Urothelium cell line (cell line): ENCODE measurements at places on chromosomes 2 and 18.

GRCh38 chr2:156436497-156437085 lies 412 bp downstream of the GPD2 start:
- peak; percentile 8 for DNase-seq

DNA sequence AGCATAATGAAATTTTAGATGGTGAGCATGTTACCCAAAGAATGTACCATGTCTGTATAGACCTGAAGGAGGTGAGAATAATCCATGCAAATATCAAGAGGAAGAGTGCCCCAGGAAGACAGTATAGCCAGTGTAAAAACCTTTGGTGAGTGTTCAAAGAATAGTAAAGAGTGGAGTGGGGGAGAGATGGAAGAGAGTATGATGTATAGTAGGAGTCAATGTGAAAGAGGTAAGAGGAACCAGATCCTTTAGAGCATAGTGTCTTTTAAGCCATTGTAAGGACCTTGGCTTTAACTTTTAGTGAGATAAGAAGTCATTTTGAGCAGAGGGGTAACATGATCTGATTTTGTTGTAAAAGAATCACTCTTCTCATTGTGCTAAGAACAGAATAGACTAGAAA lies 1052.3 kb upstream of the ZEB2 start:
- no peak for DNase-seq

GRCh38 chr18:62445386-62445917 lies 77.4 kb upstream of the ZCCHC2 start:
- DNase-seq = no peak

GRCh38 chr2:48530033-48530811 lies at the start of gene STON1:
Gene STON1, plus strand, starts transcription at chr2:48530154. Its CDS starts 50,480 bp downstream, at chr2:48580634.
- peak; percentile 86 for DNase-seq

DNA sequence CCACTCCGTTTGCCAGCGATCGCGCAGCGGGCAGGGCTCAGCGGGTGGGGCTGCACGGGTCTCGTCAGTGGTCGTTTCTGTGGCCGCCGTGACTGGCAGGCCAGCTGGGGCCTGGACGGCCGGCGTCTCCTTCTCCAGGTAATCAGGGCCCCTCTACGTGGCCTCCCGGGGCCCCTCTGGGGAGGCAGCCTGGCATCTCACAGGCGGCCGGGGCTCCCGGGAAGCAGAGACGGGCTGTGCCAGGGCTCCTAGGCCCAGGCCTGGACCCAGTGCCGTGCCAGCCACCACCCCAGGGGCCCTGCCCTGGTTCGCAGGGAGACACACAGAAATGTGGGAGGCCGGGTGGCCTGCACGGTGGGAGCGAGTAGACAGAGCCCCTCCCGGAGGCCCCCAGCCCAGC lies 59.5 kb downstream of the NFATC1 start:
- DNase-seq = no peak

DNA sequence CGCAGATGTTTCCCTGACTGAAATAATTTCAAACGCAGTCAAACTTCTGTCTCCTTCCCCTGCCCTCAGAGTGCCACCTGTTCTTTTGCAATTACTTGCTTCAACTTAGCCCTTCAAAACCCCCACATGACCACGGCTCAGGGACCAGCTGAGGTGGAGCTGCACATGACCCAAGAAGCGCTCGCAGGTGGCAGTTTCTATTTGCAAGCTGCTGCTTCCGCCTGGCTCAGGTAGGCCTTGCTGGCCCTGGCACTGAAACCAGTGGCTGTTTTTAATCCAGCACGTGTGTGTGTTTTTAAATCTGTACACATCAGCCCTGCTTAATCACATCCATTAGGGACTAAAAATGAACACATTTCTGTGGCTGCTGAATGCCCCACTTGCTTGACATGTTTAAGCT lies 95.3 kb downstream of the CCDC93 start:
- no peak for DNase-seq

GRCh38 chr2:21038403-21039073 lies 5.3 kb downstream of the APOB start:
- DNase-seq = no peak

DNA sequence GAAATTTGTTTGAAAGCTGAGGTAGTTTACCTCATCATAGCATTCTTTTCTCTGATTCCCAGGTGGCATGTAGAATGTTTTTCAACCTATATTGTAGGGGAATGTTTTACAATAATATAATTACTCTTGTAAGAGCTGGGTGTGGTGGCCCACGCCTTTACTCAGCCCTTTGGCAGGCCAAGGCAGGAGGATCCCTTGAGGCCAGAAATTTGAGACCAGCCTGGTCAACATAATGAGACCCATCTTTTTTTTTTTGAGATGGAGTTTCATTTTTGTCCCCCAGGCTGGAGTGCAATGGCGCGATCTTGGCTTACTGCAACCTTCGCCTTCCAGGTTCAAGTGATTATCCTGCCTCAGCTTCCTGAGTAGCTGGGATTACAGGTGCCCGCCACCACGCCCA lies 3.6 kb downstream of the USP39 start:
- no peak for DNase-seq

GRCh38 chr18:58249712-58250111 lies 205.7 kb downstream of the NEDD4L start:
- no peak for DNase-seq

DNA sequence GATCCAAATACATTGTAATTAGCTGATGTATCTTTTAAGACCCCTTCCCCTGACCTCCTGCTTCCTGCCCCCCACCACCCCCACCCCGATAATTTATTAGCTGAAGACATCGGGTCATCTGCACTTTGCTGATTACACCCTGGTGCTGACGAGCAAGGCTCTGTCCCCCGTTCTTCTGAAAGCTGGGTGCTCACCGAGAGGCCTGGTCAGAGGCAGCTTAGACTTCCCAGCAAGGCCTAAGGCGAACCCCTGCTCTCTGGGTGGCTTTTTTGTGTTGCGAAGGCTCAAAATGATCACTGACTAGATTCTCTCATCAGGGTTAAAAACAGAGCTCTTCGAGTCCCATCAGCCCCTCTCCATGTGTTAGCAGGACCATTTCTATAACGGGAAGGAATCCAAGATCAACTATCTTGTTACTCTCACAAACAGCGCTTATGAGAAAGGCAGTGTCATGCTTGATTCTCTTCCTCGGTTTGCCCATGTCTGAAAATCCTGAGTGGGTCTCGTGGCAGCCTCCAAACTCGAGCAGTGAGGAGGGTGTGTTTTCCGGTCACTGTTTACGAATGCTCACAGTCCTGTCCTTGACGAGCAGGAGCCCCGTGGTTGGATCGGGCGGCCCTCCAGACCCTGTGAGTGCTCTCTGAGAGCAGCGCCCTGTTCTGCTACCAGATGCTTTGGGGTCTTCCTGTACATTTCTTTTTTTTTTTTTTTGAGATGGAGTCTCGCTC lies 201.6 kb downstream of the HDAC4 start:
- no peak for DNase-seq

DNA sequence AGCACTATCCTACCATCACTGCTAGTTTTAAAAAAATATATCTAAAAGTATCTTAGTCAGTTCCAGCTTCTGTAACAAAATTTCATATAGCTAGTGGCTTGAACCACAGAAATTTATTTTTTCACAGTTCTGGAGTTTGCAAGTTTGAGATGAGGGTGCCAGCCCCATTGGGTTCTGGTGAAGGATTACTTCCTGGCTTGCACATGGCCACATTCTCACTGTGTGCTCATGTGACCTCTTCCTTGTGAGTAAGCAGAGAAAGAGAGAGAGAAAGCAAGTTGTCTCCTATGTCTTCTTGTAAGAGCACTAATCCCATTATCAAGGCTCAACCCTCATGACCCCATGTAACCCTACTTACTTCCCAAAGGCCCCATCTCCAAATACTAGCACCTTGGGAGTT lies 158.9 kb downstream of the DOK6 start:
- no peak for DNase-seq

DNA sequence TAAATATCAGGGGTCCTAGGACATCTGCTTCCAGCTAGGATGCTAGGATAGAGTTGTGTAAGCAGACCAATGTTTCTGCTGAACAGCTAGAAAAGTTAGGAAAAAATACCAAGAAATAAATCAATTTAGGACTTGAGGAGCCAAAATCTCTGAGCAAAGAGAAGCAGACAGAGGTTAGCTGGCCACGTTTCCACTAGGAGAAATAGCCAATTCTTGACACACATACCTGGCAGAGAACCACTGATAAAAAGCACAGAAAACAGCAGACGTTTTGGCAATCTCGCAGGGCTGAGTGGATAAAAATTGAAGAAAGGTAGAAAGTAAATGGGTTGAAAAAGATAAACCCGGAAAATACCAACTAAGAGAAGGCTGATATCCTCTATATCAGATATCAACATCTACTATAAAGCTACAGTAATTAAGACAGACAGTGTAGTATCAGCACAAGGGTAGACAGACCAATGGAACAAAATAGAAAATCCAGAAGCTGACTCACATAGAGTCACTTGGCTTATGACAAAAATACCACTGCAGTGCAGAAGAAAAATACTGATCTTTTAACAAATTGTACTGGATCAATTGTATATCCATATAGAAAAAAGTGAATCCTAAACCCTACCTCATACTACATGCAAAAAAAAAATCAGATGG lies 306.1 kb upstream of the KLHL29 start:
- no peak for DNase-seq

DNA sequence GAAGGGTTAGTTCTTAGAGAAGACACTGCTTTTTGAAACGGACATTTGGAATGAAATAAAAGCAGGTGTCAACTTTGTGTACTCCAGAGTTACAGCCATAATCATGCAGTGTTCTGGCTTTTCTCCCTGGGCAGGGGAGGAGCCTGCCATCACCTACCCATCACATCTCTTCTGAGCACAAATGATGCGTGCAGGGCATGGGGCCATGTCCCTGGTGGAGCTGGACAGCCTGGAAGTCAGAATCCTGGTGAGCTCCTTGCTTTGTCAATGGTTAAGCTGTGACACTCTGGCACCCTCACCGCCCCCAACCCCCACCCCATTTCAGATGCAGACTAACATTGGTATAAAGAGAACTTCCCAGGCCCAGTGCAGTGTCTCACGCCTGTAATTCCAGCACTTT lies 53.1 kb downstream of the PDCL3 start:
- no peak for DNase-seq

DNA sequence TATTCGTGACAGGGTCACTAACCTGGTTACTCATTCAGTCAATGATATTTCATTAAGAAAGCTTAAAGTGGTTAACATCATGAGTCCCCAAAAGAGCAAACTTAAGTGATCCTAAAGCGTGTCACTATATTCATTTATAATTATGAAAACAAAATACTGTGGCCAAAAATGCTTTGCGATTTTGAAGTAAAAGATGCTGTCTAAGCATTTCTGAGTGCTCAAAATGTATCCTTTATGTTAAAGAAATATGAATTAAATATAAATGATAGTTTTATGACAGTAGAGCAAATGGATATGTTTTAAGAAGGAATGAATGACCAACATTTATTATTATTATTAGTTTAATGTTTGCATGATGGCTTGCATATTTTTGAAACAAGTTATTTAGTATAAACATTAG lies 72.6 kb upstream of the CDC42EP3 start:
- DNase-seq = no peak

DNA sequence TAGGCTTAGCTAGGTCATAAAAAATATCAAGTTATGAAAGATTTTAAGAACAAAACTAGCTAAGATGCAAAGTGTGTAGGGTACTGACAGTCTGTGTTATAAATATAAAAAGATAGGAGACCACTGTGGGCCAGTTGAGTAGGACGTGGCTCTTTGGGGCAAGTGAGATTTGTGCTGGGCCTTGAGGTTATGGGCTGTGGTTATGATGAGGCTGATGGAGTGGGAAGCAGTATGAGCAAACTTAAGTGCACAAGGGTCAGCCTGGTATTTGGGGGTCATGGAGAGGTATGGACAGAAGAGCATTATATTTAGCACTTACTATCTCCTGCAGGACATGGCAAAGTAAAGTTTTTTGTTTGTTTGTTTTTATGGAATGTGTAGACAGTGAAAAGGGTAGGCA lies 70.1 kb downstream of the SETBP1 start:
- no peak for DNase-seq

DNA sequence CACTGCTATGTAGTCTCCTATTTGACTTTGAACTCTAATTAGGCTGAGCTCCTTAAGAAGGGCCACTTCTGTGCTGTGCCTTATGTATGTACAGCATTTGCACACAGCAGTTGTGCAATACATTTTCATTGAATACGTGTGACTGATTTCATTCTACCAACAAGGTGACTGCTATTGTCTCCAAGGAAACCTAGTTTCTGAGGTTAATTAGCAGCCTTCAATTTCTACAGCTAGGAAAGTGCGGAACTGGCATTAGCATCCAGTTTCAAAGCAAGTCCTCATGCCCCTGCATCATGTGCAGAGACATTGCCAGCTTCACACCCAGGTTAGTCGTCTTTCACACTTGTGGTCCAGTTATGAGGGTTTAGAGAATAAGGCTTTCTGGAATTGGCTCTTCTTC lies 58.6 kb downstream of the NCK2 start:
- no peak for DNase-seq

- peak; percentile 55 for DNase-seq
Measured at GRCh38 chr2:101204400-101205115, 48.1 kb upstream of the CNOT11 start.

DNA sequence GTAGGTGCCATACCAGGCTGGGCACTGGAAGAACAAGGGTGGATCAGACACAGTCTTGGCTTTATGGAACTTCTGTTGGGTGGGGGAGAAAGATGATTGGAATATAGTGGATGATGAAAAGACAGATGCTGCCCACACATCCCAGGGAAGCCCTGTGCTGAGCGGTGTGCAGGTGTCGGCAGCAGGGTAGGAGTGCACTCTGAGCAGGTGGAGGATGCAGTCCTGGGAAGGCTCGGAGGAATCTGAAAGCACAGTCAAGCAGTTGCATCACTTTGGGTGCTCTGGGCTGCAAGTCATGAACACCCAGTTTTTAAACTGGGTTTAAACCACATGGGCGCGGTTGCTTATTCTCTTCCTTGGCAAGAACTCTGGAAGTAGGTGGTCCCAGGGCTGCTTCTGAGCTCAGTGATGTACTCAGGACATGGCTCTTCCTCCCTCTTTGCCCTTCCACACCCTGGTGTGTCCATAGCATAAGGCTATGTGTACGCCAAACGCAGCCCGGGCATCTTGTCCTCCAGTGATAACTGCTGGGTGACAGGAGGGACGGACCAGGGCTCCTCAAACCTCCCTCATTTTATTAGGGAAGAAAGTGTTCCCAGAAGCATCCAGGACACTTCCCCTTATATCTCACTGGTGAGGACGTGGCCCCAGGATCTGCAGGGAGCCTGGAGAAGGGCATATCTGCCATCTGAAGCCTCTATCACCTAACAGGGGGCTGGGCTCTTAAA lies 84.0 kb downstream of the SH3RF3 start:
- no peak for DNase-seq

DNA sequence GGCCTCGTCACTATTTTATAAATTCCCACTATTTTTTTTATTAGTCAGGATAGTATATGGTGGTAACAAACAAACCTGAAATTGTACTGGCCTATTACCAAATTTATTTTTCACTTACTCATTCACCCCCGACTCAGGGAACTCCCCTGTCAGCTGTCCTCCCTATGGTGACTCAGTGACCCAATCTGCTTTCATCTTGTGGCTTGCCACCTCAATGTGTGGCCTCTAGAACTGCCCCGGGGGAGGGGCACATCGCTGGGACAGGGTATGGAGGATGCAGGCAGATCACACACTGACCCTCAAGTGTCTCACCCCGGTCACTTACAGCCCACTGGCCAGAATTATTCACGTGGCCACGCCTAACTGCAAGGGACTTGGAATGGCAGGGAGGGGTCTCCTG lies 71.6 kb downstream of the ACTR2 start:
- no peak for DNase-seq
